ENCODE measurements at places on chromosomes 3 and 15. TPM values are rescaled to one million over a fixed set of nuclear protein-coding genes. Genes with fewer than 3 reads are reported as not detected.

- H3K4me3 ChIP-seq, result no peak overlapping the region
- H3K27ac ChIP-seq, result peak overlapping the region; percentile 20
- H3K27me3 ChIP-seq, result no peaks in the 10 kb centered on the region
- peaks cover 14% of the 10 kb centered on the region for H3K4me1 ChIP-seq
- no peak for DNase-seq
These were observed 187.5 kb downstream of the FNDC3B start for GRCh38 chr3:172226831-172227230.

GRCh38 chr15:70376929-70377691 is 279.4 kb upstream of the TLE3 start:
- no peaks in the 10 kb centered on the region for H3K36me3 ChIP-seq
- peaks cover 11% of the 10 kb centered on the region for H3K4me1 ChIP-seq
- no peak overlapping the region for H3K4me3 ChIP-seq

DNA sequence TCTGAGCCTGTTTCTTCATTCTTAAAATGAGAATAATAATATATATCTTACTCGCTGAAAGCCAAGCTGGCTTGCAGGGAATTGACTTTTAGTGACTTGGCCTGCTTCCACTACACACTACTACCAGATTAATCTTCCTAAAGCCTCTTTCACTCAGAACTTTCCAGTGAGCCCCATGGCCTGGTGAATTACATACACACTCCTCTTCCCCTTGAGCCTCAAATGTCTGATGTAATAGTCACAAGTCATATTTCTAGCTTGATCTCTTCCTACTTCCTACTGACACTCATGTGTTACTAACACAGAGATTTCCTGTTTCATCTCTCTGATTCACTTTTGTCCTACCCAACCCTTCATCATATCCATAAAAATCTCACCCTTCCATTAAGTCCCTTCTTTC is 82.7 kb upstream of the SOX2 start:
- no peaks in the 10 kb centered on the region for H3K27me3 ChIP-seq
- no peak overlapping the region for H3K27ac ChIP-seq
- no peaks in the 10 kb centered on the region for H3K4me1 ChIP-seq
- no peaks in the 10 kb centered on the region for H3K36me3 ChIP-seq
- no peak for DNase-seq

DNA sequence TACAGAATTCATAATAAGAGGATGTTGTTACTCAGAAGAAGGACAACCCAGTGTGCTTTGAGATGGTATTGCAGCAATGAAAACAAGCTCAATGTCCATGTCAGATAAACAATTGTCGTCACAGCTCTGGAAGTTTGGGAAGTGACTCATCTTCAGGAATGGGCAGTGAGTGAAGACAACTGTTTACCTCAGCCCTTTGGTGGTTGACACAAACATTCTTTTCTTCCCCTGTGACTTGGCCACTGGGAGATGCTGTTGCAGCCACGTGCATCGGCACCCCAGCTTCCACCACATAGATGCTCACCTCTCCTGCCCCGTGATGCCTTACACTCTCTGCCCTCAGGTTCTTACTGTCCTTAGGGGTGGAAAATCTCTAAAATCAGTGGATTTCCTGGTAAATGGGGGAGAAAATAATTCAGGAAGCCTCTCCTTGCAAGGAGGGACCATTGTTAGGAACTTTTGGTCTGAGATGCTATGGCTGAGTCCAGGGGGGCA is 114.1 kb upstream of the GALNT15 start:
- DNase-seq, result peak; percentile 75
- H3K27ac ChIP-seq, result peak overlapping the region; percentile 59

DNA sequence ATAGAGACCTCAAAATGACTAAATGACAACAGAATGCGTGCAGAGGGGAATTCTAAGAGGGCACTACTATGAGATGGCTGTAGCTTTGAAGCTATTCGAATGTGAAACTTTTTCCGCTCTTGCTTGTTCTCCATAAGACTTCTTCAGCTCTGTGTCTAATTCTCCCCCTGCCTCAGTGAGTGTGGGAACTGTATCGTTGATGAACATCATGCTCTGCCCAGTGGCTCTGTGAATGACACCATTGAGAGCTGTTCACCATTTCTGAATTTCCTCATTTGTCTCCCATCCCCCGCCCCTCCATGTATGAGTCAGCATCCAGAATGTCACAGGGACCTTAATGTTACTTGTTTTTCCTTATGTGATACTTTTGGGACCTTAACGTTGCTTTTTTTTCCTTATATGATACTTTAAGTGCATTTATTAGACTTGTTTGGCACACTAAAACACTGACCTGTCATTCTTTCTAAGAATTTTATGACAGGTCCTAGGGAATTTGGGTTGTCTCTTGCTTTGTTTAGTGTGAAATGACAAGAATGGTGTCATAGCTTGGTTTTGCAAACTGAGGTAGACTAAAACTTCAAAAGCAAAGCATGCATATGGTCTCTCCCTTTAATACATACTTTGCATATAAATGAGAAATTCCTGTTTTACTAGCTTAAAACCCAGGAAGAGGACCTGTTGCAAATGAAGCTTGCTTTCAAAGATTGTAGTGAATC is 99.6 kb downstream of the FNDC3B start:
- no peaks in the 10 kb centered on the region for H3K27me3 ChIP-seq
- H3K4me1 ChIP-seq, result peaks cover 75% of the 10 kb centered on the region
- no peak overlapping the region for H3K4me3 ChIP-seq
- peak; percentile 49 for DNase-seq
- H3K36me3 ChIP-seq, result no peaks in the 10 kb centered on the region

DNA sequence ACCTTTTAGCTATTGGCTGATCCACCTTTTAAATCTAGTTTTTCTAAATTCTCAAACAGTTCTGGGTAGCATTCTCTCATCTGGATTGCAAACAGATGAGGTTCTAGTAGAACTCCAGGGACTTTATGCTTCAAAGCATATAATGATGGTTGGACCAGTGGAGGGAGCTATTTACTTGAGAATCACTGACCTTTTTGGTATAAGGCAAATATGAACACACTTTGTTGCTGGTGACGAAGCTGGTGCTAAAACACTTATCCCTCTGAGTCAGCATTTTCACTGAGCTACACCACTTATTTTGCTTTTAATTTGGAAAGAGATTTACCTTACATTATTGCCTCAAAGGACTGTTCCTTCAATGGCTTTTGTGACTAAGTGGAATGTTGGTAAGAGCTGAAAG is 58.6 kb upstream of the SLITRK3 start:
- no peak overlapping the region for H3K27ac ChIP-seq
- peak; percentile 51 for DNase-seq
- H3K36me3 ChIP-seq, result no peaks in the 10 kb centered on the region
- no peak overlapping the region for H3K4me3 ChIP-seq
- no peaks in the 10 kb centered on the region for H3K27me3 ChIP-seq

GRCh38 chr15:45391746-45392583 is 13.6 kb upstream of the GATM start:
- H3K4me1 ChIP-seq, result peaks cover 9% of the 10 kb centered on the region
- H3K27me3 ChIP-seq, result no peaks in the 10 kb centered on the region
- no peaks in the 10 kb centered on the region for H3K36me3 ChIP-seq

- no peak overlapping the region for H3K4me3 ChIP-seq
- H3K27ac ChIP-seq, result no peak overlapping the region
- DNase-seq, result no peak
- H3K27me3 ChIP-seq, result no peaks in the 10 kb centered on the region
- H3K4me1 ChIP-seq, result no peaks in the 10 kb centered on the region
These were observed 35.1 kb upstream of the FRMD4B start for GRCh38 chr3:69420781-69421520.

Gene CPEB1
- total RNA-seq, result 0.87 TPM

DNA sequence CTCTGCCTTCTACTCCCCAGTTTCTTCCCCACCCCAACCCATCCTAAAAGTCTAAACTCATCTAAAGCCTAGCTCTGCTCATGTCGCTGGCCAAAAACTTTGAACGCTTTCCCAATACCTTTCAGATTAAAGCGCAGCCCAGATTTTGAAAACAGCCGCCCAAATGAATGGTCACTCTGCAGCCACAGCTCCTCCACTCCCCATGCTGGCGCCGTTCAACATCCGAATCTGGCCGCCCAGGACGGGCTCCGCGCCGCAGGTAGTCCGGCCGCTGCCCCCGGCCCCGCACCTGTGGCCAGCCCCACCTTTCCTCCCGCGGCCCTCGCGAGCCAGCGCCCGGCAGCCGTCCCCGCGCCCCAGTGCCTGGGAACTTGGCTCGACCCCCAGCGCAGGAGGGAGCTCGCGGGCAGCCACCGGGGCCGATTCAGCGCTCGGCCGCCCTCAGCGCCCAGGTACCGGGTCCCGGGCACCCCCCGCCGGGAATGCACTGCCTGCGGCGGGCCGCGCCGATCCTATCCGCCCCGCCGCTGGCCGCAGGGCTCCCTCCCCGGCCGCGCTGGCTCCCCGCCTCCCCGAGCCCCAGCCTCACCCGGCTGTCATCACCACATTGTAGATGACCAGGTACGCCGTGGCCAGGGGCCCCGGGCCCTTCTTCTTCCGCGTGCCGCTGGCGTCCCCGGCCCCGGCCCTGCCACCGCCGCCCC is 417 bp downstream of the HACD2 start:
- H3K4me3 ChIP-seq, result peak overlapping the region; percentile 62
- peak; percentile 72 for DNase-seq
- H3K27me3 ChIP-seq, result no peaks in the 10 kb centered on the region
- peak overlapping the region; percentile 80 for H3K27ac ChIP-seq
- H3K36me3 ChIP-seq, result no peaks in the 10 kb centered on the region

DNA sequence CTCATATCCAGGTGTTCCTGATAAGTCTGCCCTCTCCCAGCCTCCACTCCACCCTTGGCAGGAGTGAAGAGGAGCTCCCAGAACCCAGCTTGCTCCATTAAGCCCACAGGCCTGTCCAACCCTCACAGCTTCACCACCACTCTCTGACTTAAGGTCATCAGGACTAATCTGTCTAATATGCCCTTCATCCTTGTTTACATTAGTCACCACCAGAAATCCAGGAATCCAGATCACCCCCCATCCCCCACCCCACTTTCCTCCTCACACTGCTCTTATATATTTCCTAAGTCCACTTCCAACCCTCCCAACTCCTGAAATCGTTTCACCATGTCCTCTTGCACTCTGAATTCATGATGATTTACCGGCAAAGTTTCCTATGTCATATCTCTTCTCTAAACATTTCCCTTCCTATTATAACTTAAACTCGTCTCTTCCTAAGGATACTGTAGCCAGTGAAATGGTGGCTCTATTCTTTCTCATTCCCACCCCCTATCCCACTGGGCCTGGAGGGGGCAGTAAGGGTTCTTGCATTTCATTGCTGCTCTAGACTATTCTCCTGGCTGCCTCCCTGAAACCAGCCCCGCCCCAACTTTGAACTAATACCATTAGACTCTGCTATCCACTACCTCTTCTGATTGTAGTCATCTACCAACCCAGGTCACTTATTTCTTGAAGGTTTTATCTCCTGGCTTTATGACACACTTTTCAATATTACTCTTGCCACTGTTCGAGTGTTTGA is 43.4 kb downstream of the PPP2R3A start:
- no peaks in the 10 kb centered on the region for H3K36me3 ChIP-seq
- no peaks in the 10 kb centered on the region for H3K27me3 ChIP-seq
- no peak overlapping the region for H3K4me3 ChIP-seq
- DNase-seq, result no peak
- no peak overlapping the region for H3K27ac ChIP-seq

Measured in hepatocyte (in vitro differentiated cells).